Activated CD4-positive, alpha-beta T cell treated with anti-CD3 and anti-CD28 coated beads for 1 hour (primary cell): ENCODE measurements at places on chromosomes 16 and 17.

DNA sequence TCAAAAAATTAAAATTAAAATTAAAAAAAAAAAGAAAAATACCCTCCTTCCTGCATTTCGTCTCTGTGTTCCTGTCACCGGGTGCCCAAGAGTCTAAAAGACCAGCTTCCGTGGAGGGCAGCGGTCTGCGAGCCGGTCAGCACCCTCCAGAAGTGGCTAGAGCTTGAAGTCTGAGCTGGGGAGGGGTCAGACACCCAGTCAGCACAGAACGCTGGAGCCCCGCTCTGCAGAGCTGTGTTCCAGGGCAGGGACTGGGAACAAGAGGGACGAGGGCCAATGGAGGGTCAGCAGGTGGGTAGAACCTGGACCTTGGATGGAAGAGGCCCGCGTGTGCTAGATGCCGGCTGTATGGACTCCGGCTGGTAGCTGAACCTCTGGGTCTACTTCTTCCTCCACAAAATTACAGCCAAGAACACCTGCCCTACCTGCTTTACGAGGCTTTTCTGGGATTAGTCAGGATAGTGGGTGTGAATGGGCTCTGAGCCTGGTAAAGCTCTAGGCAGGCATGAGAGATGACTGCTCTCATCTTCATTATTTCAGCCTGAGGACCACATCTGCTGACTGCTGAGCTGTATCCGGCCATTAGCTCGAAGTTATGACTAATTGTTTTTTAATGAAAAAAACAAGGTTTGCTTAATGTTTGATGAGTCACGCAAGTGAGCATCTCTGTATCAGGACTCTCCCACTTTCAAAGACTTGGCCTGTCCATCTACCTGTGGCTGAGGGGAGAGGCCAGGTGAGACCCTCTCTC, 5.9 kb downstream of the TRPV1 start:
- DNase-seq: no peak

DNA sequence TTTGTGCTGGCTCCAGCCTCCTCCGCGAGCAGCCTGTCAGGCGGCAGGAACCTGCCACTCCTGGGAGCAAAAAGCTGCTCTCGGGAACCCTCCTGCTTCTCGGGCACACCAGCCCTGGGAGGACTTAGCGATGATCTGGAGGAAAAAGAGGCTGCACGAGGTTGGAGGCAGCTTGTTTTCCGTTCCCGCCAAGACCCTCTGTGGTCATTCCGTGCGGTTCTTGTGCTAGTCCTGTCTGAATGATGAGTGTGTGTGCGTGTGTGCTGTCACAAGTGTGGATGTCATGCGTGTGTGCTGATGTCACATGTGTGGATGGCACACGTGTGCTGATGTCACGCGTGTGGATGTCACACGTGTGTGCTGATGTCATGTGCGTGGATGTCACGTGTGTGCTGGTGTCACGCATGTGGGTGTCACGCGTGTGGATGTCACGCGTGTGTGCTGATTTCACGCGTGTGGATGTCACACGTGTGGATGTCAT, 150.0 kb downstream of the NPIPB11 start:
- no peak for DNase-seq

- DNase-seq: no peak
These were observed 68.6 kb downstream of the ZZEF1 start for GRCh38 chr17:4073983-4074830.

GRCh38 chr17:230395-230770, 48.9 kb upstream of the DOC2B start:
- DNase-seq: no peak

GRCh38 chr17:6153375-6153774, 83.2 kb downstream of the WSCD1 start:
- DNase-seq: no peak

DNA sequence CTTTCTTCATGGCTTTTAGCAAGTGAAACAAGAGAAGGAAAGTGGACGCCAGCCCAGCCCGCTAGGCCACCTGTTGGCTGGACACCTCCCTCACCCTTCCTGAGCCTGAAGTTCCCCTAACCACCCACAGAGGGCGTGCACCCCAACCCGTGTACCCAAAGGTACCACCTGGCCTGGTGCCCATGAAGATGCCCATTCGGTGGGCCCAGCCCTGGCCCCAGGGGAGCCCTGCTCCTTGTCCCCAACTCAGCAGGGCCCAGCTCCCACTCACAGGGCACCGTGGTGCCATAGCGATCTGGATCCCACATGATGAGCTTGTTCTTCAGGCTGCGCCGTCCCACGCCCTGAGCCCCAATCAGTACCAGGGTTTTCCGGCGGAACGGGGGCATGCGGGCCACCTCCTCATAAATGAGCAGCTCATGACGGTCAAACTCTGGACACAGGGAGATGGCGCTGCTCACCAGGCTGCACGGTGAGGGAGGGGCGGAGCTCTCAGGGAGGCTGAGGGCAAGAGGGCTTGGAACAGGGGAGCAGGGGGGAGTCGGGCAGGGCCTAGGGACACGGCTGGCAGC, 26.8 kb downstream of the MPP2 start:
- DNase-seq: no peak

GRCh38 chr16:64762211-64762610, 359.7 kb downstream of the CDH11 start:
- DNase-seq: no peak

DNA sequence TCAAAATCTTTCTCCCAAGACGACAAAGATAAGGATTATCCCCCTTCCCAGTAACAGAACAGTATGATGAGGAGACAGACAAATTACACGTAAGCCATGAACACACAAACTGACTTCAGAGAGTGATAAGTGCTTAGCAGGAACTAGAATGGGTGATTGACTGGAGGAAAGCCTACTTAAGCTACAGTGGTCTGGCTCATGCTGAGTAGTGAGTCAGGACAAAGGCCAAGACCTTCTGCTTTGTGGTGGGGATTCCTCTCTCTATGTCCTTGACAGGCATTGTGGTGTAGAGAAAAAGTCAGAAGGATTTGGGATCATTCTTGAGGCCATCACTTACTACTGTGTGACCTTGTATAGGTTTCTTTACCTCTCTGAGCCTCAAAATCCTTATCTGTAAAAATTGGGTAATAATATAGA, 381.9 kb upstream of the CCL2 start:
- DNase-seq: no peak

- DNase-seq: no peak
These were observed 700 bp downstream of the MFAP4 start for GRCh38 chr17:19386051-19386929.

DNA sequence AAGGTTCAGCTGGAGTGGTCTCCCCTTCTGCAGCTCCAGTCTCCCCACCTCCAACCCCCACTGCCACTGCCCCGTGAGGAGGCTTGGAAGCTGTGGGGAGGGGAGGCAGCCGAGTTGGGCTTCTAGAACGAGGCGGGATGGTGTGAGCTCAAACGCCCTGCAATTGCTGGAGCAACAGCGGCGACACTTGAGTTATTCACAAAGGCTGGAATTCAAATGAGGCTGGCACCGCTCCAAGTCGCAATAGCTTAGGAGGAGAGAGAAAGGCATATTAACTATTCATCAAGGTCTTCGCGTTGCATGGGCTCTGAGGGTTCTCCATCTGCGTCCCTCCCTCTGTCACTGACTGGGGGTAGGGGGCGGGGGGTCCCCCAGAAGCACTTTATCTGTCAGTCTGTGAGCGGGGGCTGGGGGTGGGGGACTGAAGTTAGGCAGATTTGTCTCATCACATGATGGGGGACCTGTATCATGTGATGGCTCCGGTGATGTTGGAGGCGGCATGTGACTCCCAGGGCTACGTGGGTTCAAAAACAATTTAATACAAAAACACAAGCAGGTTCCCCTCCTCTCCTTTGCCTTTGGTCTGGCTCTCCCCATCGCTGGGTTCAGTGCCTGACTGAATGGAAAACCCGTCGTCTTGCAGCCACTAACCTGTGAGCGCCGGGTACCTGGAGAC, 70.5 kb downstream of the RBBP6 start:
- no peak for DNase-seq

GRCh38 chr17:34651402-34651811, 72.0 kb downstream of the TMEM132E start:
- DNase-seq: no peak

- no peak for DNase-seq
These were observed 22.1 kb upstream of the GSG1L start for GRCh38 chr16:28085389-28086171.

DNA sequence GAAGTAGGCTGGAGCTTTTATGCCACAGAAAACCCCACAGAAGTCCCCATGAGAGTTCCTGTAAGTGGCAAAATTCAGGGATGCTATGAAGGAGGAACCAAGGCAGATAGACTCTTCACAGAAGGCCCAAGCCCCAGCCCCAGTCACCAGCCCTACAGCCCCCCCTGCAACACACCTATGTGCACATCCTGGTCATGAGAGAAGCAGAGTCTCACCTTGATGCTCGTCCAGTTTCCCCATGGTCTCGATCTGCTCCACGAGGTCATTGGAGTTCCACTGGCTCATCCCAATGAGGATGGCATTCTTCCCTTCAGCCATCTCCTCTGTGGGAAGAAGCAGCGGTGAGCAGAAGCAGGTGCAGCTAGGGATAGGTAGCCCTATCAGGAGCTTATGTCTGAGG, 31.2 kb downstream of the PITPNM3 start:
- DNase-seq: no peak

DNA sequence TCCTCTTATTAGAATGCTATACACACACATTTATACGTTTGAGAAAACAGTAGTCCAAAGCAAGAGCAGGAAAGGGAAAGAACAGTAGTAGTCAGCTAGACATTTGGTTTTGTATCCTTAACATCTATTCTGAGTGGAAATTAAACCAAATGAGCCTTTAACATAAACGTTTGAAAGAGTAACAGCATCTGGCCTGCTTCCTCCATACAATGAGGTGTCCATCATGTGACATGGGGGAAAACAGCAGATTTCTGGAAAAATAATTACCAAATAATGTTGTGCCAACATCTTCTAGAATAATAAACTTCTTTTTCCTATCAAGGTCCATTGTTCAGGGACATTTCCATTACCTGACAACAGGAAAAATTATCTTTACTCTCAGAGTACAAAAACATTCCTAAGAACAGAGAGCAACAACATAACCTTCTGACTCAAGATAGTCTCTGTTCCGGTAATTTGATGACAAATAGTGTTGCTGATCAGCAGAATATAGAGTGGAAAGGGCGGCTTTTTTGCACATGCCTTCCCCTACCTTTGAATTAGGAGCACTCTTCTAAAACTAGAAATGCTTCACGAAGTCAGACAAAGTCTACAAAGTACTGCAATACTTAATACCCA, 20.2 kb downstream of the CYTH1 start:
- no peak for DNase-seq

DNA sequence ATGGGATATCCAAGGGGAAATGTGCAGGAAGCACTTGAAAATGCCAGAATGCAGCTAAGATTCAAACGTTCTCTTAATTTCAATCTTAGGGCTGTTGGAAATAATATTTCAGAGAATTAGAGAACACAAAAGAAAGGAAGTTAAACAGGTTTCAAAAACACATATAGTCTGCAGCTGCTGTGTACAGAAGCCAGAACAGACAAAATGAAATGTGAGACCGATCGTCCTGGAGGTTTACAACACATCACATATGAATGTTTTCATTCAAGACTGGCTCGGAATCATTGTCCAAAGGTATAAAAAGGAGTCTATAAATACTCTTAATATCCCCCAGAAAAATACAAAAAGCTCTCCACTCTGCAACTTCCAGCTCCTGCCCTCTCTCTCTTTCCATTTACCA, 14.3 kb downstream of the CYTH1 start:
- no peak for DNase-seq
